ENCODE measurements at places on chromosomes 11 and 22. TPM values are rescaled to one million over a fixed set of nuclear protein-coding genes. Genes with fewer than 3 reads are reported as not detected.
A peak's percentile ranks its signal among the peaks of the same experiment; 100 is the strongest.

- DNase-seq = peak; percentile 30
Observed at GRCh38 chr11:2767801-2768200, 68.0 kb upstream of the KCNQ1OT1 start.

KIF18A gene
- total RNA-seq = not detected

GRCh38 chr11:70183483-70184176, 19.5 kb upstream of the FADD start:
- no peak for DNase-seq

OR9Q1 gene
- not detected for total RNA-seq

- DNase-seq = peak; percentile 98
Observed at GRCh38 chr11:73323464-73323863, 15.4 kb downstream of the ARHGEF17 start.

DNA sequence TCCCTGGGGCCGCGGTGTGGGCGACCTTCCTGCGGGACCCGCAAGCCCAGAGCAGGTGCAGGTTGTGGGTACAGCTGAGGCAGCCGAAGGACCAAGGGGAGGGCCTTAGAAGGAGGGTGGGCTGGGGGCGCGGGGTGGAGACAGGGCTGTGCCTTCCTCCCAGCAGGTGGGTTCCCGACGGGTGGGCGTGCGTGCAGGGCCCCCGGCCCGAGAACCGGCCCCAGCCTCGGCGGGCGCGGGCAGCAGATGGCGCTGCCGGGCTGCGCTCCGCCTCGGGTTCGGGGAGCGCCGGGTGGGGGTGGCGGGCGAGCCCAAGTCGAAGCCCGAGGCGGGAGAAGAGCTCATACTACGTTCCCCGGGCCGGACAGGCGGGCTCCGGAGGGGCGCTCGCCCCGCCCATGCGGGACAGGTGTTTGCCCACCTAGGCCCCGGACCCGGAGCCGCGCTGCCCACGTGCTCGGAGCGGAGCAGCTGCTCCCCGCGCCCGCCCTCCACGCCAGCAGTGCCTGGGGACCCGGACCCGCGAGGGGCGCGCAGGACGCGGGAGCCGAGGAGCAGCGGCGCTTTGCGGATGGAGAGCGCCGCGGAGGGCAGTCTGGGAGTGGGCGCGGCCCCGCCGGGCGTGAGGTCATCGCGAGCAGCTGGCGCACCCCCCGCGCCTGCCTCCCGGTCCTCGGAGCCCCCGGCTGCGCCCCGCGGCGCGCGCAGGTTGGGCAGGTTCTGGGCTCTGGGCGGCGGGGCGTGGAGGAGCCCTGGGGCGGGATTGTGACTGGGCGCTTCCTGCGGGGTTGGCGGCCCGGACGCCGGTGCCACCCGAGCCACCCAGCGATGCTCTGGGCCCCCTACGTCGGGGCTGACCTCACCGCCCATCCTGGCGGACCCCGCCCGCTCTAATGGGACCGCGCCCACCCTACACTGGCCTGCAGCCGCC, 25.3 kb downstream of the DUSP8 start:
- peak; percentile 77 for DNase-seq

DNA sequence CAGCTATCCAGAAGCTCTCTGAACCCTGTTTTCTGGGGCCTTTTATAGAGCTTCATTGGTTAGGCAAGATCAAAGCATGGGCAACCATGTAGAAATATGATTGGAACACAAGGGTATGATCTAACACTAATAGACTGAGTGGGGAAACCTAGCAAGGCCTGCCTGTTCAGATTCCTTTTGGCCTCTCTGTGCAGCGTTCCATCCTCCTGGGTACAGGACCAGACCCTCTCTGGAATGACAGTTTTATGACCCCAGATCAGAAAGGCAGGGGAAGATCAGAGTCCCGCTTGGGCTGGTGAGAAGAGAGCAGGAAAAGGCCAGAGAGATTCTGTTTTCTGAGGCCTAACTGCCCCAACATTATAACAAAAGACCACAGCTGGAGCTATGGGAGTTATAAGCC, 36.7 kb upstream of the VWA5A start:
- no peak for DNase-seq

DNA sequence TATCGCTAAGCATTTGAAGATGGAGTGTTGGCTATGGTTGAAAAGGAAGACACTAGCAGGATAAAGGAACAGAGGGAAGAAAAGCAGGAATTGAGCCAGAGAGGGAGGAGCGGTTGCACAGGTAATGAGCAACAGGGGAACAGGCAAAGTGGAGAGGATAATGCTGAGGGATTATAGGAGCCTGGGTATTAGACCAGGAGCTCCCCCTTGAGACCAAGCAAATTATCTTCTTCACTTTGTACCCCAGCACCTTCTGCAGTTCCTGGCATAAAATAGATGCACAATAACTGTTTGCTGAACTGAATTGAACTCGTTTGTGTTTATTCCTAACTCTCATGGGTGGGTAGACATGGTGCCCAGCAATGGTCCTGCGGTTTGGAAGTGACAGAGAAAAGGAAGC, 54.6 kb upstream of the OR5P2 start:
- no peak for DNase-seq

PATE2 gene
- total RNA-seq = not detected

TSPAN18 gene
- 21.3 TPM for total RNA-seq

LUZP2 gene
- 0.11 TPM for total RNA-seq

GRCh38 chr11:117185736-117186430, 7.3 kb downstream of the SIDT2 start:
- no peak for DNase-seq

MOGAT2 gene
- not detected for total RNA-seq

DNA sequence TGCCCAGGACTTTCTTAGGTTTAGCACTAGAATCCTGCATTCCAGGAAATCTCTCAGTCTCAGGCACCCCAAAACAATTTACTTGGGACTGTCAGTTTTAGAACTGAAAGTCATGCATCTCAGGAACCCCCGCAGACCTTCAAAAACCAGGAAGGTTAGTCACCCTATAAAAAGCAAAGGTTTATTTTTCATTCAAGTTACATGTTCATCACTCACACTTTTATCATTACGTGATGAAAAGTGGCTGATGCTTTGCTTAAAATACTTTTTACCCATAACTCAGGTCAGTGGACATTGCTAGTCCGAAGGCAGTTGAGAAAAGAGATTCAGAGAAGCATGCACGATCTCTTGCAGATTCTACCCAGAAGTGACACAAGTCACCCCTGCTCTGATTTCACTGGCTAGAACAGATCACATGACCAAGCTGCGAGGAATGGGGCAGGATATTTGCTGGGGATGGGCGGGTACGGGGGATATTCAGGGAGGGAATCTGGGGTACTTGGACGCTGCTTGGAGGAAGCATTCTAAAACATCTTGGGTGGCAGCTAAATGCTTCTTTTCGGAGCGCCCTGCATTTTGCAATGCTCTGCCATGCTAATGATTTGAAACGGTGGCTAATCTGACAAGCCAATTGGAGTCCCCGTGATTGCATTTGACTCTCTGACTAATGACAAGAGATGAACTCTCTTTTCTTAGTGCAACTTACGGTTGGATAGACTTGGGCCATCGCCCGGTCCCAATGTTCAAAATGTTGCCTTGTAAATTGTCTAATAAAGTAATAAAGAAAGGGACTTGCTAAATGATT, 110.2 kb downstream of the MIAT start:
- DNase-seq = no peak

DNA sequence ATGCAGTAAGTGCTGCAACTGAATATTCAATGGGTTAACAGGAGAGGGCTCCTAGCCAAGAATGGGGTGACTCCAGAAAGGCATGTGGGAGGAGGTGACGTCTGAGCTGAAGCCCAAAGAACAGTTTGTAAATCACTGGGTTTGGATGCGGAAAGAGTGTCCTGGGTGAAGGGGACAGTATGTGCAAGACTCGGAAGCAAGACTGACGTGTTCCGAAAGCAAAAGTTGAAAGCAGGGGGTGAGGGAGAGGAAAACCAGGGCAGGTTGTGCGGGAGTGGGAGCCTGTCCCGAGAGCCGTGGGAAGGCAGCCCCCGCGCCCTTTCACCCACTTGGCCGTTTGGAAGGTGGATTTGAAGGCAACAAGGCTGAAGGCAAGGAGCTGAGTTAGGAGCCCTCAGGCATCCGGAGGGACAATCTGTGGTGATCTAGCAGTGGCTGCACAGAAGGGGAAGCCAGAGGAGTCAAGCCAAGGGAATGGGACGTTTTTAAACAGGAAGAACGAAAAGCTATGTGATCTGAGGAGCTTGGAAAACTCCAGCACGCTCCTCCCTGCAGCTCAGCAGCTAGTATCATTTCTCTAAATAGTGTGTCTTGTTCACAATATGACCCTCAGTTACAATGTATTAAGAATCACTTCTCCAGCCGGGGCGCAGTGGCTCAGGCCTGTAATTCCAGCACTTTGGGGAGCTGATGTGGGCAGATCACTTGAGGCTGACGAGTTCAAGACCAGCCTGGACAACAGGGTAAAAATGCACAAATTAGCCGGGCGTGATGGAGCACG, 7.7 kb downstream of the SLC25A18 start:
- peak; percentile 90 for DNase-seq

DNA sequence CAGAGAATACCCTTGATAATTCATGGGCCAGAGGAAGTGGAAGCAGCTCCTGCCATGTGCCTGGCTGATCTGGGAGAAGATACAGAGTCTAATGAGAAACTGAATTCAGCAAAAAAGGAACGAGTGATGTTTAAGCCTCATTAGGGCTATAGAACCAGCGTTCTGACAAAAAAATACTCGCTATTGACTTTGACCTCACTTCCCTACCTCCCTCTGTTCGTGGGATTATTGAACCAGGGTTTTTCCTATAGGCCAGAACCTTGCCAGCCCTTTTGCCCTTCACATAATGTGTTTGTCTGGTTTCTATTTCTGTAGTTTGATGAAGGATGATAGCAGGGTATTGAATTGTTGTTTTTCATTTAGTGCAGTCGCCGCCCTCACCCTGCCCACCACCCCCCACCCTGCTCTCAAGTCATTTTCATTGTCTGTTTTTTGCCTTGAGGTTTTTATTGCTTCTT, 7.6 kb upstream of the RBFOX2 start:
- no peak for DNase-seq

DNA sequence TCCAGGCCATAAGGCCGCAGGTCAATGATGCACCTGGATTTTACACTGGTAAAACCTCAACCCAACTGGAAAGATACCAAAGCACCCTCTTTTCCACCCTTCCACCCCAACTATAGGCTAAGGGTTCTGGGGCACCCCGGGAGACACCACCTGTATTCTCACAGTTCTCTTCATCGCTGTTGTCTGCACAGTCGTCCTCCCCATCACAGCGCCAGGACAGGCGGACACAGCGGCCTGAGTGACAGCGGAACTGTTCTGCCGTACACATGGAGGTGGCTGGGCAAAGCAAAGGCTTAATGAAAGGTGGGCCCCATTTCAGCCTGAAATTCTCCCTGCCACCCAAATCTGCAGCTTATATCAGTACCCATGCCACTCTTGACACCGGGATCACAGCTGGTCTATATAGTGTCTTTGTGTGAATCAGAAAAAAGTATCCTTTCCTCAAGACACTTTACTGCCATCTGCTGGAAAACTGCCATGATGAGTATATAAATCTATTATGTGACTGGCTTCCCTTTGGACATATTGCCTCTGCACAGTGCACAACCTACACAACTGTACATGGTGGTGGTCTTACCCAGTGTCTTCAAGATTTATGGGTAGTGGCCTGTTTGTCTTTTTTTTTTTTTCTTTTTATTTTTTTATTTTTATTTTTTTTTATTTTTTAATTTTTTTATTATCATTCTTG, 21.5 kb downstream of the LRP4 start:
- DNase-seq = no peak

DNA sequence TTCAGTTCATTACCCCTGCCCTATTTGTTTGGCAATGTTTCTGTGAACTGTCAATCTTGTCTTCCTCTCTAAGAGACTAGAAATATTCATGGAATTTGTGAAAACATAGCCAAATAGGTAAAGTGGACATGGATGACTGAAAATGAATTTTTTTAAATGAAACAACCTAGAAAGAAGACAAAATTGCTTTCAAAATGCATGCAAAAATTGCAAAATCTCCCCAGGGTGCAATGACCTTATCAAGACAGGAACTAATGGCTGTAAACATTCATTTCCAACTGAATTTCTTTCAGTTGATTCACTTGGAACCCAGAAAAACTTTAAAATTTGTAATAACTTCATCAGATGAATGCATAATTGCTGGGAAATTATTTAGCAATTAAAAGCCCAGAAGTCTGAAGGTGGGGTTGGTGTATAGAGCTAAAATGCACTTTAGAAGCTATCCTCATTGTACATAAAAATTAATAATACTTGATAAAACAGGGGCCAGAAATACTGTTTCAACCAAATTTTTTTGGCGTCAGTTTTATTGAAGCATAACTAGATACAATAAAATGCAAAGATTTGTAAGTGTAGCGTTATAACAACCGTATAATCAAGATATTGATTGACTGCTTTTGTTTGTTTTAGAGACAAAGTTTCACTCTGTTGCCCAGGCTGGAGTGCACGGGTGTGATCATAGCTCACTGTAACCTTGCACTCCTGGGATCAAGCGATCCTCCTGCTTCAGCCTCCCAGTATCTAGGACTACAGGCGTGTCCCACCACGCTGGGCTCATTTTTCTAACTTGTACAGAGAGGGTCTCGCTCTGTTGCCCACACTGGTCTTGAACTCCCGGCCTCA, 27.6 kb upstream of the SLC35C1 start:
- DNase-seq = no peak

DNA sequence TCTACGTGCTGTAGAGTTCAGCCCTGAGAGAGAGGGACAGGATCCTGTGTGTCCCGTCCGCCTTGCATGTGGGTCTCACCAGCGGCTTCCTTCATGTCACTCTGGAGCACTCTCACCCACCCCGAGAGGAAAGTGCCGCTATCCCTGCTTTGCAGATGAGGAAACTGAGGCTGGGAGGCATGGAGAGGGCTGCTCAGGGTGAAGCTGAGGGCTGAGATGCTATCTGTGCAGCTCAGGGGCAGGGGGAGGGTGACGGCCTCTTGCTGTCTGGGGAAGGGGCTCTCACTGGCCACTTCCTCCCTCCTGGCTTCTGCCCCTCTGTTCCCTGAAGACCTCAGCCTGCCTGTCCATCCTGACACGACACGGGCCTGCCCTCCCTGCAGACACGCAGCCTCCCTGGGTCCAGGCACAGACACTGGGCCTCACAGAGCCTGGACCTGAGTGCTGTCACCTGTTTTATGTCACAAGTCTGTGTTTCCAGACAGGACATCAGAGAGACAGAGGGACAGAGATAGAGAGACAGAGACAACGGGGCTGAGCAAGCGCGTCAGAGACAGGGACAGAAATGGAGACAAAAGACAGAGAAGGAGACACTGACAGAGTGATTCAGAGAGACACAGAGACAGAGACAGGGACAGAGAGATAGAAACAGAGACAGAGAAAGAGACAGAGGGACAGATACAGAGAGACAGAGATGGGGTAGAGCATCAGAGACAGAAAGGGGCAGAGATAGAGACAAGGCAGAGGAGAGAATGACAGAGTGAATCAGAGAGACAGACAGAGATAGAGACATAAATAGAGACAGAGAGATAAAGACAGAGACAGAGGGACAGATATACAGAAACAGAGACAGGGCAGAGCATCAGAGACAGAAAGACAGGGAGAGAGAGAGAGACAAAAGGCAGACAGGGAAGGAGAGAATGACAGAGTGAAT, 53.1 kb downstream of the MCM5 start:
- no peak for DNase-seq

BDNF gene
- total RNA-seq = 4.7 TPM
